ENCODE measurements at places on chromosomes 1 and 21.

DNA sequence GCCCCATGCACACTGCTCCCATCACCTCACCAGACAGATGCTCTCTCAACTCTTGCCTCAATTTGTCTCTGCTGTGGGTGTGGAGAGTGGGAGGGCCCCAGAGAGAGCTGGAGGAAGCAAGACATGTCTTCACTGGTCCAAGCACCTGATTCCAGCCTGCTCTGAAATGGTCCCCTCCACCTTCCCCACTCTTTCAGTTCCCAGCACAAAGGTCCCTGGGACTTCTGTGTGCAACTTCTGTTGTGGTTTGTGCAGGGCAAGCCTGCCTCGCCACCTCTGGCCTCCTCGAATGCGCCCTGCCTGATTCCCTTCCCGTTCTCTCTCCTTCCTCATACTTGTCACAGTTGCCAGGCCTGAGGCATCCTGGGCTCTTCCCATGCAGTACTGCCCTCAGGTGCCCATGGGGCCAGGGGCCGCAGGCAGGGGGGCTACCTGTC is 119.3 kb downstream of the SYT2 start:
- DNase-seq: no peak

GRCh38 chr1:45721207-45721606 is 29.2 kb downstream of the IPP start:
- no peak for DNase-seq

DNA sequence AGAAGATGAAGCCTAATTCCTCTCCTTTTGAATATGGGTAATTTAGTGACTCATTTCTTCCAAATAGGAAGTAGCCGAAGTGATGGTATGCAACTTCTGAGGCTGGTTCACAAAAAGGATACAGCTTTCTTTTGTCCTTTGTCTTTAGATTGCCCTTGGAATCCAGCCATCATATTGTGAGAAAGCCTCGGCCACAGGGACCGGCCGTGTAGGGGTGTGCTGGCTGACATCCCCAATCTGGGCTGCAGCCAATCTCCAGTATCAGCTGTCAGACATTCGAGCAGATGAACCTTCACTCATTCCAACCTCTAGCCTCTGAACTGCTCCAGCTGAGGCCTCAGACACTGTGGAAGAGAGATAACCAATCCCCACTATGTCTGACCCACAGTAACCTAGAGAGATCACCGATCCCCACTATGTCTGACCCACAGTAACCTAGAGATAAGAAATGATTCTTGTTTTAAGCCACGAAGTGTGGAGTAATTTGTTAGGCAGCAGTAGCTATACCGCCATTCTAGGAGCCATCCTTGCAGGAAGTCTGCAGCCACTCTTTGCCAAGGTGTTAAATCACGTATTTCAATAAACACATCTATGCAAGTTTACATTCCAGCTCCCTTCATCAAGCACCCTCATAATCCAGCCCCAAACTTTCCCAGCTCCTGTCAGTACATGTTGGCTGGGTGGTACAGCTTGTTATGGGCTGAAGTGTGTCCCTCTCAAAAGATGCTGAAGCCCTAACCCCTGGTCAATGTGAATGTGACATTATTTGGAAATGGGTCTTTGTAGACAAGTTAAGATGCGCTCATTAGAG is 2.9 kb upstream of the DIP2A start:
- DNase-seq: no peak

DNA sequence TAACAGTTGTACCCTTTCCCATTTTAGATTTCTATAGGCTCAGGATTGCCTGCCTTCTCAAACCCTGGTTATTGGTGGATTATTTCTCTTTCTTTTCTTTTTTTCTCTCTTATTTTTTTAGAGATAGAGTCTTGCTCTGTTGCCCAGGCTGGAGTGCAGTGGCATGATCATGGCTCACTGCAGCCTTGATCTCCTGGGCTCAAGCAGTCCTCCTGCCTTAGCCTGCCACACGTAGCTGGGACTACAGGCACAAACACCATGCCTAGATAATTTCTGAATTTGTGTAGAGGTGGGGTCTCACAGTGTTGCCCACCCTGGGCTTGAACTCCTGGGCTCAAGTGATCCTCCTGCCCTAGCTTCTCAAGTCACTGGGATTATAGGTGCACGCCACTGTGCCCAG is 58.8 kb downstream of the UCK2 start:
- DNase-seq: no peak

GRCh38 chr1:112472142-112472541 is 36.6 kb upstream of the WNT2B start:
- DNase-seq: no peak

DNA sequence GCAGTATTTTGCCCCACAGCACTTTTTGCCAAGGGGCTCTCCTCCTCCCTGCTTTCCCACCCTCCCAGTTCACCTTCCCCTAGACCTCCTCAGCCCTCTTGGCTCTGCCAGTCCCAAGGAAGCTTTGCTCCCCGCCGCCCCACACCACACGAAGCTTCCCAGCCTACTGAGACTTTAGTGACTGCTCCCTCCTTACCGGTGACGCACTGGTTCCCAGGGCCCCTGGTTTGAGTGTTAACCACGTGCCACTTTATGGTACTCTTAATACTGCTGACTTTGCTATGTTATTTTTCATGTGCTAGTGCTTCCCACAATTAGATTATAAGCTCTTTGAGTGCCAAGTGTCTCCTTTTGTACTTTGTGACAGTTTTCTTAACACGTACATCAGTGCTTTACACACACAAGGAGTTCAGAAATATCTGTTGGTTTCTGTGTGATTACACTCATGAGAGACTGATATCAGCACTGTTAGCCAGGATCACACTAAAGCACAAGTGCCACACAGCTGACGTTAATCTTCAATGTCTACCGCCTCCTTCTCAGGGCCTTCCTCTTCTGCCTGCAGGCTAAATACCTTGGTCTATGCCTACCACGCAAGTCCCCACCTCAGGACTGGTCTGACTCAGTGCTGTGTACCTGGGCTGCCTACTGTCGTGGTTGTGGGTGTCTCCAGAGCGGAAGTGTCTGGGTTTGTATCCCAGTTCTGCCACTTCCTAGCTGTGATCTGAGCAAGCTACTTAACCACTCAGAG is 61.0 kb downstream of the DNTTIP2 start:
- no peak for DNase-seq

DNA sequence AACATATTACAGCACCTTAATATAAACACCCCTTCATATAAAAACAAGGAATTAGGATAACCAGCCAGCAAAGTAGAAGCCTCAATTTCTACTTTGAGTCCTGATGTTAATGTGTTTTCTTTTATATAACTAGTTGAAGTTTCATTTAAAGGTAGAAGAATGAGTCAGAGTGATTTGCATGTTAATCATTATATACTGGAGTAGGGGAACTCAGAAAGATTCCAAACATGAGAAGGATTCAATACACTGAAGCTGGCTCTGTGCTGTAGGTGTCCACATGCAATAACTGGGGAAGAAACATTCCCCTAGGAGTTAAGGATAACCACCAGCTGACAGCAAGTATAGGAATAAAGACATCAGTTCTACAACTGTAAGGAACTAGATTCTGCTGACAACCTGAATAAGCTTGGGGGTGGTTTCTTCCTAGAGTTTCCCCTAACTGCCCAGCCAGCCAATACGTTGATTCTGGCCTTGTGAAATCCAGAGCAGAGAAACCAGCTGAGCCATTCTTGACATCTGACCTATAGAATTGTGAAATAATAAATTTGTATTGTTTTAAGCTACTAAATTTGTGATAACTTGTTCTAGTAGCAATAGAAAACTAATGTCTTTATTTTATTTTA is 33.4 kb upstream of the RNPC3 start:
- no peak for DNase-seq

DNA sequence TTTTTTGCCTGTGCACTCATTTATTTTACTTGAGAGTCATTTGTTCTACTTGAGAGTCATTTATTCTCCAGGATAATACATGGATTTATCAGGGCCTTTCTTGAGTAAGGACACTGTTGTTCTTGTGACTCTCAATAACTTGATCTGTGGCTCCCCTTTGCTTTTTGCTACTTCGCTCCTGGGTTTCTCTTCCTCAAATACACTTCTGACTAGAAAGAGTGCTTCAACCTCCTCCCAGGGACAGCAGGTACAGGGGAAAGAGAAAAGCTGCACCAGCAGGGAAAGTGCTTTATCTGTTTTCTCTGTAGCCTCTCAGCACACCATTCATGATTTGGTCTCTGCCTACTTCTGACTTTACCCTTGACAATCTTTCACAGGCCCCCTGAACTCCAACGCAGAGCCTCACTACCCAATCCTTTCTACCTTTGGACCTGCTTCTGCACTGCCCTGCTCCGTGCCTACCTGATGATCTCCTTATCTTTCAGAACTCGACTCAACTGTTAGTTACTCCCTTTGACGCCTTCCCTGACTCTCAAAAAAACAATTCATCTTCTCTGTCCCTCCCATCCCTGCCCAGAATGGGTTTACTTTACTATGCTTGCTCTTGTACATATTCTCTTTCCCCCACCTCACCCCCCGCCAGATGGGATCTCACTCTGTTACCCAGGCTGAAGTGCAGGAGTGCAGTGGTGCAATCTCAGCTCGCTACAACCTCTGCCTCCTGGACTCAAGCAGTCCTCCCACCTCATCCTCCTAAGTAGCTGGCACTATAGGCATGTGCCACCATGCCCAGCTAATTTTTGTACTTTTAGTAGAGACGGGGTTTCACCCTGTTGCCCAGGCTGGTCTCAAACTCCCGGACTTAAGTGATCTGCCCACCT is 15.6 kb upstream of the PIGM start:
- no peak for DNase-seq

DNA sequence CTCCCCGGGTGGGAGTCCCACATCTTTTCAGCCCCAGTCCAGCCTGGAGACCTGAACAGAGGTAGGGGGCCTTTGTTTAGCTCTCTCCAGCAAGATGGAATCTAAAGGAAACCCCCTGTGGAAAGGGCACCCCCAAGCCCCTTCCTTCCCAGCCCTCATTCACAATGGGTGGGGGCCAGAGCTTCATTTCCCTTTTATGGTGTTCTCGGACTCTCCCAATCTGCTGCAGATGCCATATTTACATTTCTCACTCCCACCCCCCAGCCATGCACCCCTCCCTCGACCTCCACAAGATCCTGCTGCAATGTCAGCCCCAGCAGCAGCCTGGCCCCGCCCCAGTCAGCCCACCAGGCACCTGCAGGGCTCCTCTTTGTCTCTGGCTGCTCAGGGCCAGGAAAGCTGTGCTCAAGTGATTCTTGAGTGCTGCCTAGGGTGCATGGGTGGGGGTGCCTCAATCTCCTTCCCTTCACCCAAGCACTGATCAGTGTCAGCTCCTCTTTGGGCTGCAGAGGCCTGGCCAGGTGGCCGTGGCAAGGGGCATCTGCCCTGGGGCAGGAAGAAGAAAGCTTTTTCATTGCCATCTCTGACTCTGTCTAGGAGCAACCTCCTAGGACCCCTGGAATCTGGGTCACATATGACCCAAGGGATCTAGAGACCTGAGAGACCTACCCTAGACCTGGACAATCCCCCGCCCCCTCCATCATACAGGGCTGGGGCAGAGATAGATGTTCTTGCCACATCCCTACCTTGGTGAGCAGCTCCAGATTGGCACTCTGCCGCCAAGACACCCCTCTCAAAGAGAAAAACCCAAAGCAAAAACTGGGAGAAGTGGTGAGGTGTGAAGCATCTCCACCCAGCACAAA is 1.7 kb downstream of the KIF21B start:
- no peak for DNase-seq

GRCh38 chr1:186541003-186541402 is 80.1 kb upstream of the PDC start:
- DNase-seq: no peak

GRCh38 chr1:83839566-83840173 is 159.3 kb downstream of the TTLL7 start:
- DNase-seq: no peak

GRCh38 chr1:116770625-116771024 is 16.4 kb downstream of the CD2 start:
- no peak for DNase-seq

DNA sequence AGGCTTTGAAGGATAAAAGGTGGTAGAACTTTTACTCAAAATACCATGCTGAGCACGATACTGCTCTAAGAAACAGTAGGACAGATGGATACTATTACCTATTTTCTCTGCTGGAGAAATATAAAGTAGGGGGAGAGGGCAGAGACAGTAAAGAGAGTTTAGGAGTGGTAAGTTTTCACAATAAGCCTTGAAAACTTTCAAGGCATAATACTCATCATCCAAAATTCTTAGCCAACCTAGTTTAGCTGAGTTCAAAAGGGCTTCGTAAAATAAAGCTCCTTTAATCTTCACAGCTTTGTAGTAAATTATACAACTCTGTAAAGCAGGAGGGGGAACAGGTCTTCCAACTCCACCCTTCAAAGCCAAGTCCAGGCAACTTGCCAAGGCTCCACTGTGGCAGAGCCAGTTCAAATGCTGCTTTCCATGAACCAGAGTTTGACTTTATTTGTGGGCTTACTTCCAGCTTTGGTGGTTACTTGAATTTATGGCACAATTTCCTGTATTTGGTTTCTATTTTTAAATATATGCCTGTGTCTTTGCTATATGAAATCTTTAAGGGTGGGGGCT is 15.5 kb downstream of the TEX38 start:
- DNase-seq: no peak

- no peak for DNase-seq
Measured at GRCh38 chr1:109263234-109263596, 13.9 kb downstream of the CELSR2 start.

- DNase-seq: peak; percentile 73
Measured at GRCh38 chr1:223845037-223845809, 524 bp downstream of the TP53BP2 start.

DNA sequence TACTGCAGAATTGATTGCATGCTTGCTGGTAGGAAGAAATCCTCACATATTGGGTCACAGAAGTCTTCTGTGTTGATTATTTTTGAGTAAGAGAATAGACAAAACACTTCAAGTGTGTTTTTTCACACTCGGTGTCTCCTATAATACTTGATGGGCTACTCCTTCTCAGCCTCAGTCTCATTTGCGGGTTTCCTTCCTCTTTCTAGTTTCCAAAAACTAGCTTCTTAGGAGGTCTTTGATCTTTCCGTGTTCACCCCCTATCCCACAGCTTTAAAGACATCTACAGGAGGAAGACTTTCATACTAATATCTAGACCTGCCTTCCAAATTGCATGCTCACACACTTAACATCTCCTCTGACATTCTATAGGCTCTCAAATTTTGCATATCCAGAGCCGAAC is 40.7 kb upstream of the NTPCR start:
- DNase-seq: no peak

- no peak for DNase-seq
Measured at GRCh38 chr1:57957576-57957975, 533.7 kb upstream of the DAB1 start.

GRCh38 chr1:204104331-204105130 is 31.6 kb downstream of the SOX13 start:
- no peak for DNase-seq

GRCh38 chr1:224082146-224082545 is 31.8 kb upstream of the FBXO28 start:
- DNase-seq: no peak

- no peak for DNase-seq
Measured at GRCh38 chr1:21338573-21339355, 48.5 kb upstream of the ECE1 start.

GRCh38 chr1:247435030-247435758 is 19.2 kb downstream of the NLRP3 start:
- DNase-seq: no peak
